Fibroblast of upper back skin (primary cell): ENCODE measurements at places on chromosomes 7 and 10.

DNA sequence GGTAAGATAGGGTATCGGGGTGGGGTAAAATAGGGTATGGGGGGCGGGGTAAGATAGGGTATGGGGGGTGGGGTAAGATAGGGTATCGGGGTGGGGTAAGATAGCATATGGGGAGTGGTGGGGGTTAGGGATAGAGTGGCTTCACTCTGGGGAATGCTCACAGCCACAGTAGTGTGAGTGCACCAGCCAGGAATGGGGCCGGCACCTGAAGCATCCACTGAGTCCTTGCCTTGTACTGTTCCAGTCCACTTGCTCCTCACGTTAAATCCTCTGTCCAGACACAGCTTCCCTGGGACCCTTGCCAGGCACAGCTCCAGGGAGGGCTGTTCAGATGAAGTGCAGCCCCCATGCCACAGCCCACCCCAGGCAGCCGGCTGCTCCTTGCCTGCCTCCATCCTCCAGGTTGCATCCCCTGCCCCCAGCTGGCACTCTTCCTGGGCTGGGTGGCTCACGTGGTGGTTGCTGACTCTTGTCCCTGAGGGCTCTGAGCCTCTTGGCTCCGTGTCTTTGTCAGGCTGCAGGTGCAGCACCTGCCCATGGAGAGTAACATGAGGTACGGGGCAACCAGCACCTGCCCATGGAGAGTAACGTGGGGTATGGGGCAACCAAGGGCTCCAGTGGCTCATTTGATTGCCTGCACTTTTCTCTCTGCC, 268.4 kb downstream of the TCERG1L start:
- DNase-seq: no peak

GRCh38 chr7:6476596-6477317, 29.0 kb upstream of the DAGLB start:
- no peak for DNase-seq

DNA sequence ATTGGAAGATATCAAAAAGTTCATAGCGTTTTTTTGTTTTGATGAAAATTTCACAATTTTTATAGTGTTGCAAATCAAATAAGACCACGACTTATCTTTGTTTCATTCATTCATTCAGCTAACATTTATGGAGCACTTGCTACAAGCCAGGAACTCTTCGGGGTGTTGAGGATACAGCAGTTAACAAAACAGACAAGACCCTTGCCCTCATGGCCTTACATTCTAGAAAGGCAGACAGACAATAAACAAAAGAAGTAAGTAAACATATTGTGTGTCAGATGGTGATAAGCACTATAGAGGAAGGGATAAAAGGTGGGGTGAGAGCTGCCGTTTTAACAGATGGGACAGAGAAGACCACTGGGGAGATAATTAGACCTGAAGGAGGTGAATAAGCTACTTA, 41.6 kb upstream of the GSAP start:
- no peak for DNase-seq

DNA sequence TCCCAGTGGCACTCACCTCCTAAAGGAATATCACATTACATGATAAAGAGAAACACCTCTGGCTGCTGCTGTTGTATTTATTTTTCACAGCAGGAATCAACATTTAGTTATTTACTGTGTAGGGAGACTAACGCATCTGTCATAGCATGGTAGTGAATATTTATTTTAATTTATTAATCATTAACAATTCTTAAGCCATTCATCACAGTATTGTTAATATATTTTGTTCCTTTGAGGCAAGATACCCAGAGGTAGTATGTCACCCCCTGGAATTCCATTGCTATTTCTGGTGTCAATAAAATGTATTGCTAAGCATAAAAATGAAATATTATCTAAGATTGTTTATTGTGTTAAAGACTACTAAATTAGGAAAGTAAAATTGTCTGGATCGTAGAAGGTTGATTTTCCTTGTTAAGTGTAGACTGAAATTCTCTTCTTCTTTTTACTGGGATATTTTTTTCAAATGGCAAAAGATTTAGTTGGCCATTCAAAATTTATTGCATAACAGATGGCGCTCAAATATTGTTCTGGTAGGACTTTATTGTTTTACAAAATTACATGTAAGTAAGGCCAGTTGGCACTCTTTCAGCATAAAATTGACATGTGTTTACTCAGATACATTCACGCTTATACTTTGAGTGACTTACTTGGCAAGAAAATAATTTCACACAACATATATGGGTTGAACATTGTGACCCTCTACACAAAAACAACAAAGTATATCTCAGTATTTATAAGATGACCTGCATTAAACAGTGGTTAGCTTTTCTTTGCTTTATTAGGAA, 1358.7 kb upstream of the SORCS1 start:
- DNase-seq: no peak

GRCh38 chr7:158054081-158054480, 533.5 kb downstream of the PTPRN2 start:
- DNase-seq: no peak

- DNase-seq: no peak
These were observed 36.6 kb downstream of the MICALL2 start for GRCh38 chr7:1422512-1423263.

DNA sequence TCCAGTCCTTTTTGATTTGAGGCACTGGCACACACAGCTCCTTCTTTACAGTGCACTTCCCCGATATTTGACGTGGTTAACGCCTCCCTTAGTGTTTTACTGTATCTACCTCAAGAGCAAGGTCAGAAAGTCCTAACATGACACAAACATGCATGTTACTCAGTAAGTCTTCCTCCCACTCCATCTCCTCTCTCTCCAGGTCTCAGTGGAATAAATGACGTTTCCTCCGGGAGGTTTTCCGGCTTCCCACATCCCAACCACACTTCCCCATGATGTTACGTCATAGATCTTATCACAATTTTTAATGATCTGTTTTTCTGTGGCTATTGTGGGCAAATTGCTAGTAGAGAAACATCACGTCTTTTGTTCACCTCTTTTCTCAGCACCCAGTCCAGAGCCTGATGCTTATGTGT, 165.7 kb downstream of the PTPN20 start:
- peak; percentile 38 for DNase-seq

DNA sequence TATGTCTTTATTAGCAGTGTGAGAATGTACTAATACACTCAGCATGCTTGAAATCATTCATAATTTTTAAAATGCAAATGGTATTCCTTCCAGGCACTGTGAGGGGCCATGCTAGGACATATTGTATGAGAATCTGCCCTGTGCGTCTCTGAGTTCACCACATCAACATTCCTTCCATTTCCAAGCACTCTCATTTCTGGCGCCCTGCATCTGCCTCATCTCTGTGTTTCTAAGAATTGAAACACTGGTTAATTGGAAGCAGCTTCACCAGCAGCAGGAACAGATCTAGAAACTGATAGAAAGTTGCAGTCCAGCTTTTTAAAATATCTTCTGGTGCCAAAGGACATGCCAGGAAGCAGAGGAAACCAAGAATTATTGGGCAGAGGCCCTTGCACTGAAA, 555.9 kb upstream of the DPP6 start:
- DNase-seq: no peak

- no peak for DNase-seq
These were observed 14.5 kb downstream of the ANKRD7 start for GRCh38 chr7:118239014-118239413.

GRCh38 chr10:68155615-68156210, 46.4 kb downstream of the MYPN start:
- peak; percentile 31 for DNase-seq

DNA sequence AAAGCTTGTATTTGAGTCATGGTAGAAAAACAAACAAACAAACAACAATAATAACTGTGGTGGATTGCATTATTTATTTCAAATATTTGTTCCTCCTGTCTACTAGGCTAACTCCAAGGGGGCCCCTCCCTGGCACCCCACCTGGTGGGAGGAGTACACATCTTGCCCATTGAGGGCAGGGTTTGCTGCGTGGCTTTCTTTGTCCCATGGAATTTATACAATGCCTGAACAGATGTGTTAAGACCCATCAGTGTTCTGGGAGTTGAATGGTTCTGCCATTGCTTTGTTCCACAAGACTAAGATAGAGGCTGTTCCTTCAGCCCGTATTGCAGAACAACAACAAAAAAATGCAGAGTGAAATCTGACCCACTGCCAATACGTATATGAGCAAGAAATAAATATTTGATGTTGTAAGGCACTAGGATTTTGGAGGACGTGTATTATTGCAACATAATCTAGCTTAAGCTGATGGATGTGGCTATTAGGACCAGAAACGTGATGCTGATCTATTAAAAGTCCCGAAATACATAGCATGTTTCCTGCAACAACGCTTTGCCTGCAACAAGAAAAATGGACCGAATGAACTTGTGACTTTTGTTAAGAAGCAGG, 119.1 kb upstream of the JCAD start:
- DNase-seq: peak; percentile 94

DNA sequence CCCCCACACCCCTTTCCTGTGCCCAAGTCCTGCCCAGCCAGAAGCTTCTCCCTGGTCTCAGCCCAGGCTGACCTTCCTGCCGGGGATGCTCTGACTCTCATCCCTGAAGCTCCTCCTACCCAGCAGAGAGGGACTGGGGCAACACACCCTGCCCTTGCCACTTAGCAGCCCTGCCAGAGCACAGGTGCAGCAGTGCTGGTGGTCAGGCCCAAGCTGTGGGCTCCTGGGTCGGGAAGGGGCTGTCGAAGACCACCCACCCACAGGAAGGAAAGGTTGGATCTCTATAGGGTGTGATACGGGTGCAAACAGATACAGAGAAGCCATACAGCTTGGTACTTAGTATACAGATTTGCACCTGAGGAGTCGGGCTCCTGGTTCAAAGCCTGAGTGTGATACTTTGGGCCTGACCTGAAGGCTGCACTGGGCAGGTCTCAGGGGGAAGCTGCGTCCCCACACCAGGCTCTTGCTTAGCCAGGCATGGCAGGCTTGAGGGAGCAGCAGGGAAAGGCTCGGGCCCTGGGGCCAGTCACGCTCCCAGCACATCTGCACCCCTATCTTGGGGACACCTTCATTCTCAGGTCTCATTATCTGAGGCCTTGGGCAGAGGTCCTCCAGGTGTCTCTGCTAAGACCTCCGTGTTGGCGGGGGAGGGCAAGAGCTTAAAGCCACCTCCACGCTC, 47.3 kb downstream of the TCERG1L start:
- DNase-seq: no peak

DNA sequence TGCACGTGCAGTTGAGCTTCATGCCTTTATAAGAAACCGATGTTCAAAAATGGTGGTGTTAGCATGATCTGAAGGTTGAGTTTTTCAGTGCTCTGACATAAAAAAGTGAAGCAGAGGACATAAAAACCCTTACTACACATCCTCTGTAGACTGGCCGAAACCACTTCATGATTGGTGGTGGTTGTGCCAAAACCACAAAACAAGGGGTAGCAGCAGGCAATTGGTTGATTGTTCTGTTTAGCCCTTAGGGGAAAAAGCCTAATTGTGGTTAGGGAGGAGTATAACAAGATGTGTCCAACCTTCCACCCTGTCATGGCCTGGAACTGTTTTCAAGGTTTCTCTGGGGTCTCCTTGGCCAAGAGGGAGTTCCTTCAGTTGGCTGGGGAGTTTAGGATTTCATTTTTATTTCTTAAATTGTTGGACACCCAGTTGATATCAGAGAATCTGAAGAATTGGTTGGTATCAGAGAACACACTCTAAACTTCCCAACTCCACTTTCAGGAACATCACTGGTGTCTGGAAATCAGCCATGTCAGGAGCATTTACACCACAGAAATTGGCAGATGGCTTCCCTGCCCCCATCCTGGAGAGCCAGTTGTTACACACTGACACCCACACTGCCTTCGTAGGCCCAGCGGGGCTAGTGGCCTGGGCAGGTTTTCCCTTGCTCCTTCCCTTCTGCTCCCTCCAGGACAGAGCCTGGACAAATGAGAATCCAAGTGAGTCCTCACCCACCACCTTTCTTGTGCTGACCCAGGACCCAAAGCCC, 18.8 kb downstream of the MRPS24 start:
- DNase-seq: peak; percentile 10

DNA sequence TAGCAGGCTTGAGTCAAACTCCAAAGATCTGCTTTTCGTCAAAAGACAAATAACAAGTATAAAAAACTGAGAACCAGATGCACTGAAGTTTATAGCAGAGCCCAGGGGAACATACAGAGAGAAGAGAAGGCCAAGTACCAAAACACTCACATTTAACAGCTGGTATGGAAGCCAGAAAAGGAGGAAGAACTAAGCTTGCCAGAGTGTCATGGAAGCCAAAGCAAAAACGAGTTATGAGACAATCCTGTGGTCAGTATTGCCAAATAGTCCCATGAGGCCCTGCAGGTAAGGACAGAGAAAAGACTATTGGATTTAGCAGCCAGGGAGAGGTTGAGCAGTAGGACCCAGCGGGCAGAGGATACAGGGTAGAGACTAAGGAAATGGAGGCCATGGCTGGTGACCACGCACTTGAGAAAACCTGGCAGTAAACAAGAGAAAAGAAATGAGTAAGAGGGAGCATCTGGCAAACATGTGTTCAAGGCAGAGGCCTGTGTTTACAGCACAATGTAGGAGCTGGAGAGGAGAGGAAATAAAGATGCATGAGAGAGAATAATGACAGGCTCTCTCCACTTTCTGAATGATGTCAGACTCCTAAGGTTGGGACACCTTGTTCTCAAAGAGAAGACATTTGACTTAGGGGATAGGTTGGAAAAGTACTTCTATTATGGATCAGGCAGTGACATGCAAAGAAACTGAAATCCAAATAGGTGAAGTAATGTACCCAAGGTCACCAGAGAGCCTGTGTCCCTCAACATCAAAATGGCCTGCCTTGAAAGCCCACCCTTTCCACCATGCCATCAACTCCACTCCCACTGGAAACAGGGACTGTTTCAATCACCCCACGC, 9.1 kb downstream of the CREB3L2 start:
- peak; percentile 98 for DNase-seq

DNA sequence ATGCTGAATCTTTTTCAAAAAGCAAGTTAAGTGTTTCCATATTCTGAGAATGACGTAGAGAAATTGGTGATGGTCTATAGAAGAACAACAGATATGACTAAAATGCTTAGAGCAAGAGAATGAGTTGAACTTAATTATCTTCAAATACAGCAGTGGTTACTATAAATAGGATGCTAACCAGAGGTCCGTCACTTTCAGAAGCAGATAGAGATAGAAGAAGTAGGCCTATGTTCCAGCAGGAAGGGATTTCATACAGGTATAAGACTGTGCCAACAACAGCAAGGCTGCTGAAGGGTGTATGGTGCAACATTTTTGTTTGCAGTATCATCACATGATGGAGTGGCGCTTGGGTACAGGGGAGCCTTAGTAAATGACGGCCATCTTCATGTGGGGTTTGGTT, 68.6 kb downstream of the HBP1 start:
- no peak for DNase-seq

DNA sequence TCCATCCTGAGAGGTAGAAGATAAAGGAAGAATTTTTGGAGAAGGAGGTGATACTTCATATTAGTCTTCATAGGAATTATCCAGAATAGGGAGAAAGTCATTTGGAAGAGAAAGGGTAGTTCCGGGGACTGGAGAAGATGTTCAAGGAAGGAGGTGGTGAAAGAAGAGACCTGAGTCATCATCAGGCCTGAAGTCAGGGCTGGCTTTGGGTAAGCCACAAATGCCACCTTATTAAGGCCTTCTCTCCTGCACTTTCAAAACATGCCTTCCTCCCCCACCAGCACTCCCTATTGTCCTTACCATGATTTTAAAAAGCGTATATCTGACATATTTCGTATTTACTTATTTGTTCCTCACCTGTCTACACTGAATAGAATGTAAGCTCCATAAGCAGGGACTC, 112.2 kb upstream of the LRGUK start:
- no peak for DNase-seq

GRCh38 chr10:119693262-119693957, 32.4 kb upstream of the INPP5F start:
- no peak for DNase-seq

- DNase-seq: no peak
These were observed 2.2 kb upstream of the ABHD11 start for GRCh38 chr7:73740771-73741170.

GRCh38 chr7:6532516-6532915, 18.7 kb downstream of the GRID2IP start:
- DNase-seq: no peak

- DNase-seq: no peak
These were observed 105.8 kb downstream of the ELMO1 start for GRCh38 chr7:37342688-37343471.
